Hematopoietic multipotent progenitor cell (in vitro differentiated cells): ENCODE measurements at places on chromosomes 7 and 10.

GRCh38 chr7:71694665-71695064 lies 562.7 kb downstream of the GALNT17 start:
- DNase-seq = no peak

DNA sequence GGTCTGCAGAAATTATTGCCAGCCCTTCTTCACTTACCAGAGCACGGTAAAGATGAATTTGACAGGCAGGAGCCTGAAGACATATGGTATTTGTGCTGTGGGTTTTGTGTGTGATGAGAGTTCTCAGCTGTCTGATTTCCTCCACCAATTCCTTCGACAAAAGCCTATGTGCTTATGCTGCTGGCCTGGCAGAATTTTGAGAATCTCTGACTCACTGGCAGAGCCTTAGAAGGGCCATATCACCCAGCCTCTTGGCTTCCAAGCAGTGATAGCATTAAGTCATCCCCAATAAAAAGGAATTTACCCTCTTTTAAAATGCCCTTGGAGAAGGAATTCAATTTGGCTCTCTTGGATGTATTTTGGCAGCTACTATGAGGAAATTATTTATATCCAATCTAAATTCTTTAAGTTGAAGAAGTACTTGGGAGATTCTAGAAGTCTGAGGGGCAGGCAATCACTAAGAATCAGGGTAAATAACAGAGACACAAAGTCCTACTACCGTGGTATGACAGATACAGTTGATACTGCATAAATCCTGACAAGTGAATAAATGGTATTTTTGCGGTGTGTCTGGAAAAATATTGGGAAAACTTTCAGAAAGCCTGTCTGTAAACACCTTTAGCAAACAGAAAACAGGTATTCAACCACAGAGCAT lies 68.6 kb upstream of the EFCAB10 start:
- no peak for DNase-seq

DNA sequence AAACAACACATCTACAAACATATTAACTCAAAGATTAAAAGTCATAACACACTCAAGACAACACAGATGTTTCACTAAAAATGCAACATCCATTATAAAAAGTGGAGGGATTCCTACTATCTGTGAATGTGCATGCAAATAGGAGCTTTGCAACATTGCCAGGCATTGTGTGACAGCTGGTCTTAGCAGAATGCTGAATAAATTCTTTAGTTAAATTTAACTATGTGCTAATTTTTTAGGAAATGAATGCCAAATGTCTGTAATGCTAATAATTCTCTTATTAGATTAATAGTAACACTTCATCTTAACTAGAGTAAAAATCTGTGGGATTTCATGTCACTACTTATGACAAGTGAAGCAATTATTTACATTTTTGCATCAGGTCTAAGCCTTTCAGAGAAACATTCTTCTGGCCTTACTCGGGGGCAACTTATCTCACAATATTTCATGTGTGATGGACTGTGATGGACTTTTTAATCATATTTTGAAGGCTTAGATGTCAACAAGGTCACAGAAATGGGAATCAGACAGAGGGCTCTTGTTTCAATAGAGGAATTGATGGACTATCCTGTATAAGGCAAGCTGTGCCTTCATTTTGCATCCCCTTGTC lies 524.6 kb upstream of the KCND2 start:
- DNase-seq = no peak

- no peak for DNase-seq
Measured at GRCh38 chr7:28588602-28589001, 176.3 kb downstream of the CREB5 start.
